Epithelial cell of proximal tubule (primary cell): ENCODE measurements at places on chromosomes 5 and 9. TPM values are rescaled to one million over a fixed set of nuclear protein-coding genes. Genes with fewer than 3 reads are reported as not detected.

- DNase-seq, result no peak
Measured at GRCh38 chr5:161034451-161034850, 182.4 kb upstream of the ATP10B start.

DNA sequence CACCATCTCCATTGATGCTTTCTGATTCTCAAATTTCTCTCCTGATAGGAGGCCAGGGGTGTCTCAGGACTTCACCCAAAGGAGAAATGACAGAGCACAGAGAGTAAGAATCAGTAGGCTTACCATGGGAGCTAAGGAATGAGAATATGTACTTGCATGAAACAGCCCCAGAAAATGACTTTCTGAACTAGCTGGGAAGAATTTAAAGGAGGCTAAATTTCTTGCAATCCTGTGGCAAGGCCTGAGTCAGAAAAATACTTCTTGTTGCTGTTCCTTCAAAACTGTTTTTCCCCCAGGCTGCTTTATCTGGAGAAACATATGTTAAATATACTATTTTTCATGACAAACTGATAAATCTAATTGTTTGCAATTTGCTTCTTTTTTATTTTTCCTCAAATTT lies 53.4 kb upstream of the FBXL7 start:
- no peak for DNase-seq

GRCh38 chr9:75499812-75500211 lies 390.7 kb upstream of the PCSK5 start:
- no peak for DNase-seq

GRCh38 chr5:29905626-29906353 lies 1287.7 kb upstream of the CDH6 start:
- DNase-seq, result no peak

GRCh38 chr9:84411683-84412267 lies 71.2 kb upstream of the SLC28A3 start:
- DNase-seq, result no peak

GRCh38 chr5:6307304-6307703 lies 71.0 kb downstream of the MED10 start:
- no peak for DNase-seq

- DNase-seq, result no peak
Measured at GRCh38 chr9:14365670-14366069, 51.7 kb upstream of the NFIB start.

- DNase-seq, result peak; percentile 22
Measured at GRCh38 chr9:105557804-105558610, at the start of gene FKTN. Gene FKTN (plus strand): TSS chr9:105558131. CDS start chr9:105575033, 16,902 bp downstream.

- peak; percentile 15 for DNase-seq
Measured at GRCh38 chr9:100937382-100937781, 91.1 kb upstream of the PLPPR1 start.

- DNase-seq, result no peak
Measured at GRCh38 chr5:24749701-24750100, 104.9 kb upstream of the CDH10 start.

DNA sequence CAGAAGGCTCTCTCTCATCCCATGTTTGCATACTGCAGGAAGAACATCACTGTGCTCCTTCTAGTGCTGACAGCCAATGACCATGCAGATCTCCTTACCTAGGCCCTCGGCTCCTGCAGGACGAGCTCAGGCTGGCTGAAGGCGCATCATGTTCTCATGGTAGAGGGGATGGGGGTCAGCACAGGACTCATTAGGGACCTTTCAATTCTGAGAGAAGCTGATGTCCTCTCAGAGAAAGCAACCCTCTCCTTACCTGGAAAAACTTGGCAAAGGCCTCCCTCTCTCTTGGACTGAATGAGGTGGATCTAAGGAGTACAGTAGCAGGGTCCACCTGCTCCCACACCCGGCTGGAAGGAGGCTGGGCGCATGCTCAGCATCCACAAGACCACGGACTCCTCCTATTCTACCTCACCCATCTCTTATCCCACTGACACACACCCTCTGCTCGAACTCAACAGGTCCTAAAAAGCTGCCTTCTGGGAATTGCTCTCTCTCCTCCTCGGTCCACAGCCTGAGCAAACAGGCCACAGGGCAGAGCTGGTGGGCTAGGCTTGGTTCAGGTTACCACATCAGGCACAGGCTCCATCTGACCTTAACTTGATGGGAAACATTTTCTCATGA lies 2.9 kb downstream of the IPPK start:
- no peak for DNase-seq

DNA sequence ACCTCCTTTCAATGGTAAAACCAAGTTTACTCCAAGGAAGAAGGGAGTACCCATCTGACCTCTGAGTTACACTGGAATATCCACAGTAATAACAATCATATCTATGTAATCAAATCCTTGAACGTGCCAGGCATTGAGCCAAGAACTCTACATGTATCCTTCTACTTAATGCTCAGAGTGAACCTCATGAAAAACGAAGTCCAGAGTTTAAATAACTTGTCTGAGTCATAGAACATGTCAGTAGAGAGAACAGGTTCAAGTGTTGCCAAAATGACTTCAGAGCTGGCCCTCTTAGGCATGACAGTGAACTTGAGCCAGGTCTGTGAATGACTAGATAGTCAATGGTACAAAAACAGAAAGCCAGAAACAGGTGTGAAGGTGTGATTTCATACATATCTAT lies 164.1 kb upstream of the ZNF618 start:
- no peak for DNase-seq

GRCh38 chr5:170463426-170463825 lies 40.4 kb upstream of the KCNIP1 start:
- no peak for DNase-seq

DNA sequence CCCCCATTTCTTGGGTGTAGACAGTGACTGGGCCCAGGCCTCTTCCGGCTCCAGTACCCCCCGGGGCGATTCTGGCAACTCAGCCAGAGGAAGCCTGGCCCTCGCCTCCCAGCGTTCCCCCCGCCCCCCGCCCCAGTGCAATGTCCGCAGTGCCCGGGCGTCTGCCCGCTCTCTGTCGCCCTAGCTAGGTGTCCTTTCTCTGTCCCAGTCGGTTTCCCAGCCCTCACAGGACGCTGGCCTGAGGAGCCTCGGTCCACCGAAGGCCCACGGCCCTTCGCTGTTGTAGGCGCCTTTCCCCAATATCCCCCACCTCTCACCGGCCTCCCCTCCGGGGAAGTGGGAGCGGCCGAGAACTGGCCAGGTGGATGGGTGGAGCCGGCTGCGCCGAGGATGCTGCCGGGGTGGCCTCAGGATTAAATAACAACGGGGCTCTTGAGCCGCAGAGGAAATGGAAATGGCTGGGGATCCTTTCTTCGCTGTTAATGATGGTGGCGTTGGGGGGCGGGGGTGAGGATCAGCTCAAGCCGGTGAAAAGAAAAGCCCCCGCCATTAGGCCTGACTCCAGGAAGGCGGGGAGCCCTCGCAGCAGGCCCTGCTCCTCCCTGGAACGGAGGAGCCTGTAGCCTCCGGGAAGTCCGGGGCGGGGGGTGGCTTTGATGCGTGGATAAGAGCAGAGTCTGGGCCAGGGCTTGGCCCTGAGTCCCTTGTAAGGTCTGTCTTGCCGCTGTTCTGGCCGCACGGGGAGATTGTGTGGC lies 1.1 kb upstream of the SPRY4 start:
- DNase-seq, result no peak

- no peak for DNase-seq
Measured at GRCh38 chr9:123335193-123335985, 20.6 kb upstream of the CRB2 start.

GRCh38 chr5:109706095-109706494 lies 16.4 kb downstream of the MAN2A1 start:
- DNase-seq, result no peak

DNA sequence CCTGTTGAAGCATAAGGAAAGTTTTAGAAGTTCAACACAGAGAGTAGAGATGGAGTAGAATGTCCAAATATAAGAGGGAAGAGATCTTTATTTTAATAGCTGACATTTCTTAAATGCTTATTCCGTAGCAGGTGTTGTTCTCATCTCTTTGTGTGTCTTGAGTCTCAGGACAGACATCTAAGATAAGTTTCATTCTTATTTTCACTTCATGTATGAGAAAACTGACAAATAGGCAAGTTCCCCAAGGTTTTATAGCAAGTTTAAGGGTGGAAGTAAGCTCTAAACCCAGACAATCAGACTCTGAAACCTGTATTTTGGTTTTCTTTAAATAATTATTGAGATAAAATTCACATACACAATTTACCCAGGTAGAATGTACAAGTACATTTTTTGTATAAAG lies 228.4 kb upstream of the PPP1R2B start:
- DNase-seq, result no peak

DNA sequence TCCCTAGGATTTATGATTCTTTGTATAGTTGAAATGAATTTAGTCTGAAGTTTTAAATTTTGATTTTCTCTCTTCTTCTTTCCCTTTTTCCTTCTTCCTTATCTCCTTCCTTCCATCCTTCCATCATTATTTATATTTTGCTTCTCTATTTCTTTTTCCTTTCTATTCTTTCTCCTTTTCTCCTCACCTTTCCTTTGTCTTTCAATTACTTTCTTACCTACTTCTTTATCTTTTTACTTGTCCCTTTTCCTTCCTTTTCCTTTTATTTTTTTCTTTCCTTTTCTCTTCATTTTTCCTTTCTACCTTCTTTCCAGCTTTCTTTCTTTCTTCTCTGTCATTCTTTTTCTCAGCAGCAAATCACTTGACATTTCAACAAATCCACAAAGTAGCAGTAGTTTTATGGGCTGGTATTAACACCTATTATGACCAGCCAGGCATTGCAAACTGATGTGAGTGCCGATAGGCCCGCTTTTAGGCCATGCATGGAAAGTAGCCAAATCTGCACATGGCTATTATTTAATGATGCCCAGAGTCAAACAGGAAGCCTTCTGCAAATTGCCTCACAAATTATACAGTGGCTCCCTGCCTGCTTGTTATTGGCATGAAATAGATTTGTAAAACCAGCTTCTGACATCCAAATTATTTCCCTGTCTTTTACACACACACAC lies 37.1 kb upstream of the NR3C1 start:
- DNase-seq, result no peak

DNA sequence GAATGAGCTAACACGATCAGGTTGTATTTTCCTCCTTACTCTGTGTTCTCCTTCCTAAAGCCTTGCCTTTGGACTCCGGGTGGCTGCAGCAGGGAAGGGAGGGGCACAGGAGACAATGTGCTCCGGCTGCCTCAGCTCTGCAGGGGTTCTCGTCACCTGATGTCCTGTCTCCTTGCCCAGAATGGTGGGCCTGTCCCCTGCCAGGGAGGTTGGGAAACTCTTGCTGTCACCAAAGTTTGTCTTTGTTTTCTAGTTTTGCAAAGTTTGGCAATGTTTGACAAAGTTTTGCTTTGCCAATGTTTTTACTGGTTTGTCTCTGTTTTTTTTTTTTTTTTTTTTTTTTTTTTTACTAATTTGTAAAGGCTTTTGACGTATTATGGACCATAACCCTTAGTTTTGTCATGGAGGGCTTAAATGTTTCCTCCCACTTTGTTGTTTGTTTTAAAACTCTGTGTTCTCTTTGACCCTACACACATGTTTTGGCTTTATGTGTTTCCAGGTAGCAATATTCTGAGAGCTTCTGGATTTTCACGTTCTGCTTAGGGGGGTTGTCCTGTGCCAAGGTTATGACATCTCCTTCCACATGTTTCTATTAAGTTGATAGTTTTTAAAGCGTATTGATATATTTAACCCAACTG lies 49.3 kb downstream of the GADD45G start:
- DNase-seq, result no peak

- no peak for DNase-seq
Measured at GRCh38 chr5:99129768-99130501, 201.1 kb upstream of the CHD1 start.

DNA sequence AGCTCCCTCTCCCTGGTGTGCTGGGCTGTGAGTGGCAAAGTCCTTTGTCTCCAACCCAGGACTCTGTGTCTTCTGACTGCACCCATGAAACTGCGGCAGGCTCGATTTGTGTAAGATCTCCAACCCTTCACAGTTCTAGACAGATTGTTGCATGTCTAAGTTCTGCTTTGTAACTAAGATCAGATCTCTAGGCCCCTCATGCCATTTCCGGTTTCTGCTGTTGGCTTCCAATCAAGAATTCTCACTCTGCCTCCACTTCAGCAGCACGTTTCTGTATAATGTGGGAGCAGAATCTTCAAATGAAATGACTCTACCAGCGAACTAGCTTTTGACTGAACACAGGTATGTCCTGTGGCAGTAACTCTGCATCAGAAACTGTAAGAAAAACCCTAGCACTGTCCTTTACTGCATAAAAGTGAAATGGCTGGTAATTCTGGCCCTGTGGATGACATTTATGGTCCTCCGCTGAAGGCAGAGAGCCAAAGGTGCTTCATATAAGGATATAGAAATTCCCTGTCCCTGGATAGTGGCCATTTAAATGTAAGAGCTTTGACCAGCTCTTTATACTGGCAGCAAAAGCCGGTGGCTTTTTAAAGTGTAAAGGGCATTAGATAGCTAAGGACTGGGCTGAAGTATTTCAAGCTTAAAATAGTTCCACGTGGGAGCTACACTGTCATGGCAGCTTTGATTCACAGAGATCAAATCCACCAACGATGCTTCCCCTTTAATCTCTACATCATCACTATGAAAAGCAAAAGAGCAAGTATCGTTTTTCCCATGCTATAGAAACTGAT lies 319.0 kb upstream of the CDH6 start:
- no peak for DNase-seq

- DNase-seq, result no peak
Measured at GRCh38 chr9:20309124-20309523, 313.2 kb downstream of the MLLT3 start.

DNA sequence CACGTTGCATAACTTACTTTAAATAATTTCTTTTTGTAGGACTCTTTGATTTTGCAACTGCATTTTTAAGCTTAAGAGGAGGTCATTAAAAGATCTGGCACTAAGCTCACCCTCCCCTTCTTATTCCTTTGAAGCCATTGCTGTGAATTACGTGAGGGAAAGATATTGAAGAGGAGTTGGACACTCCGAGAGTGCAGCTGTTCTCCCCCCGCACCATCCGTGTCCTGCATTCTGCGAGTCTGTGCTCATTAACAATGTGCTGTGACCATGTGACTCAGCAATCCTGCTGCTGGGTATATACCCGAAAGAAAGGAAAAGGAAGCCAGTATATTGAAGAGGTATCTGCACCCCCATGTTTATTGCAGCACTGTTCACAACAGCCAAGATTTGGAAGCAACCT lies 40.0 kb downstream of the NXNL2 start:
- no peak for DNase-seq

- DNase-seq, result no peak
Measured at GRCh38 chr9:132942541-132943182, 1.8 kb downstream of the TSC1 start.

- DNase-seq, result no peak
Measured at GRCh38 chr9:17065062-17065461, 69.8 kb upstream of the CNTLN start.

GRCh38 chr9:5670079-5670478 lies 41.2 kb downstream of the RIC1 start:
- DNase-seq, result no peak

- no peak for DNase-seq
Measured at GRCh38 chr9:112333639-112334431, 416 bp upstream of the PTBP3 start.

- no peak for DNase-seq
Measured at GRCh38 chr5:181233088-181233800, 10.2 kb downstream of the TRIM41 start.

The SLC36A2 gene
- total RNA-seq, result not detected in 2 replicates

The TMEM171 gene
- 2.8 and 10.6 TPM in 2 replicates for total RNA-seq

The SEMA6A gene
- 8.3 and 11.6 TPM in 2 replicates for total RNA-seq

The POC5 gene
- 13.7 and 21.9 TPM in 2 replicates for total RNA-seq

The CENPK gene
- total RNA-seq, result 23.6 and 31.8 TPM in 2 replicates

The LECT2 gene
- total RNA-seq, result not detected in 2 replicates

The BARHL1 gene
- total RNA-seq, result not detected in 2 replicates

The SCAI gene
- total RNA-seq, result 2.1 and 4.3 TPM in 2 replicates

The RUFY1 gene
- 25.1 and 31.5 TPM in 2 replicates for total RNA-seq

The ZNF879 gene
- total RNA-seq, result 2.2 and 2.4 TPM in 2 replicates

The EQTN gene
- not detected in 2 replicates for total RNA-seq

The F2RL1 gene
- 91.6 and 112 TPM in 2 replicates for total RNA-seq

The GFPT2 gene
- total RNA-seq, result 0.29 and 2.4 TPM in 2 replicates

The ALDOB gene
- not detected in 2 replicates for total RNA-seq

The CCL27 gene
- not detected in 2 replicates for total RNA-seq

The FAM81B gene
- not detected in 2 replicates for total RNA-seq

The TARS1 gene
- 182 and 266 TPM in 2 replicates for total RNA-seq
